ENCODE measurements at places on chromosomes 13 and 19. TPM values are rescaled to one million over a fixed set of nuclear protein-coding genes. Genes with fewer than 3 reads are reported as not detected.

The B3GNT8 gene
- total RNA-seq, result 2.7 TPM

DNA sequence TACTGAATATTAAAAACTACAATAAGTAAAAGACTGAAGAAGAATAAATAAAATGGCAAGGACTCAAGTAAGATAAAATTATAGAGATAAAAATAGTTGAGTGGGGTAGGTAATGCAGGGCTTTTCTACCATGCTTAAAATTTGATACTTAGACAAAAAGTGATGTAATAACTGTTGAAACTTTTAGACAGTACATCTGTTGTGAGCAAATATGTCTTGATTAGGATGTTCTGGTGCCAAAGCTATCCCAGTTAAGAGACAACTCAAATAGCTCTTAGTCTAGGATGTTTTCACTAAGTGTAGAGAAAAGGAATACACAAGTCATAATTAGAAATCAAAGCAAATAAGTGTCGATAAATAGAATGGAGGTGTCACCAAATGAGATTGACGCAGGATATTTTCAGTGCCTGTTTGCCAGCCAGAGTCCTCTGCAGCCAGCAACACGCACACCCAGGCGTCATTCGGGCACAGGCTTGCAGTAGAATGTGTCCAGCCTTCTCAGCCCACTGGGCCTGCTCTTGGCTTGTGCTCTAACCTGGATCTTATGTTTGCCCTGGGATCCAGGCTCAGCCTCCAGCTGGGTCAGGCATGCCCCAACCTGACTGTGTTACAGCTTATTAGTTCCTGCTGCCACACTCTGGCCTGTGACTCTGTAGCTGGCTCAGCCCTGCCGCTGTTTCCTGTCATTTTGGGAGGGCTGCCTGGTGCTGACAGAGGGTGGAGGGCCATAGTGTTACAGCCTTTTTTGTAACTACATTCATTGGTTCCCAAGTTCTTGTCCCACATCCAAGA lies 766.2 kb downstream of the PCDH17 start:
- no peak for DNase-seq

- no peak for DNase-seq
Measured at GRCh38 chr19:2500156-2500555, 24.2 kb downstream of the GADD45B start.

The ZNF837 gene
- 4.3 TPM for total RNA-seq

DNA sequence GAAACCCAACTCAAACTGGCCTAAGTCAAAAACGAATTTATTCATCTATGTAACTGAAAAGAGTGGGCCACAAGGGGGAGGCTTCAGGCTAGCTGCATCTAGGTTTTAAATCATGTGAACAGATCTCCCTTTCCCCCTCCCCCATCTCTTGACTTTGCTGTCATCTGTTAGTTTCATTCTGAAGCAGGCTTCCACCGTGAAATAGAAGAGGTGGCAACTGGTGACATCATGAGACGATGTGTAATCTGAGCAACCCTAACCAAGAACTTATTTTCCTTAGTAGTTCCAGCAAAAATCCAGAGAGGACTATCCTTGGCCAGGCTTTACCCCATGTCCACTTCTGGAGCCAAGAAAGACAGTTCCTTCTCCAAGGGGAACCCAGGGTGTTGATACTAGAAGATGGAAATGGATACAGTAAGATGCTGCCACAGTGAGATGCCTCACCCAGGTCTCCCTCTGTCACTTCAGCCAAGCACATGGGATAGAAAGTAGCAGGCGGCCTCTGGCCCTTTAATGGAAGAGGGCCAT lies 9.4 kb downstream of the SAMD4B start:
- no peak for DNase-seq

The LILRB4 gene
- total RNA-seq, result not detected

GRCh38 chr13:94119360-94119936 lies 360.0 kb downstream of the DCT start:
- peak; percentile 53 for DNase-seq

- DNase-seq, result no peak
Measured at GRCh38 chr19:1767464-1767933, 14.2 kb downstream of the ONECUT3 start.

DNA sequence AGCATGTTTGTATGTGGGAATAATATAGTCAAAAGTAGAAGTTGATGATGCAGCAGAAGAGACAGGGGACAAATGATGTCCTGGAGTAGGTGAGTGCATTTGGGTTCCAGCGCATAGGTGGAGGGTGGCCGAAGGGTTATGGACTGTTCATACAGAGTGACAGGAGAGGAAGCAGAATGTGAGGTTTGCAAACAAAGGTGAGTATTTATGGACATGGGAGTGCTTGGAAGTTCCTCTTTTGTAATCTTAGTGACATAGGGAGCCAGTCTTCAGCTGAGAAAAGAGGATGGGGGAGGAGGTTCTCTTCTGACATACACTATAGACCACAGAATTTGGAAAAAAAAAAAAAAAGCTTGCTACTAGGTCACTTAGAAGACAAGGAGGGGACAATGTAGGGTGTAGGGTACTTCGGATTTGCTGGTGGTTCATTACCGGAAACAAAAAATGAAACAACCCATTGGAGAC lies 331.6 kb downstream of the DLEU7 start:
- no peak for DNase-seq

The CDC42EP5 gene
- total RNA-seq, result 24.4 TPM

DNA sequence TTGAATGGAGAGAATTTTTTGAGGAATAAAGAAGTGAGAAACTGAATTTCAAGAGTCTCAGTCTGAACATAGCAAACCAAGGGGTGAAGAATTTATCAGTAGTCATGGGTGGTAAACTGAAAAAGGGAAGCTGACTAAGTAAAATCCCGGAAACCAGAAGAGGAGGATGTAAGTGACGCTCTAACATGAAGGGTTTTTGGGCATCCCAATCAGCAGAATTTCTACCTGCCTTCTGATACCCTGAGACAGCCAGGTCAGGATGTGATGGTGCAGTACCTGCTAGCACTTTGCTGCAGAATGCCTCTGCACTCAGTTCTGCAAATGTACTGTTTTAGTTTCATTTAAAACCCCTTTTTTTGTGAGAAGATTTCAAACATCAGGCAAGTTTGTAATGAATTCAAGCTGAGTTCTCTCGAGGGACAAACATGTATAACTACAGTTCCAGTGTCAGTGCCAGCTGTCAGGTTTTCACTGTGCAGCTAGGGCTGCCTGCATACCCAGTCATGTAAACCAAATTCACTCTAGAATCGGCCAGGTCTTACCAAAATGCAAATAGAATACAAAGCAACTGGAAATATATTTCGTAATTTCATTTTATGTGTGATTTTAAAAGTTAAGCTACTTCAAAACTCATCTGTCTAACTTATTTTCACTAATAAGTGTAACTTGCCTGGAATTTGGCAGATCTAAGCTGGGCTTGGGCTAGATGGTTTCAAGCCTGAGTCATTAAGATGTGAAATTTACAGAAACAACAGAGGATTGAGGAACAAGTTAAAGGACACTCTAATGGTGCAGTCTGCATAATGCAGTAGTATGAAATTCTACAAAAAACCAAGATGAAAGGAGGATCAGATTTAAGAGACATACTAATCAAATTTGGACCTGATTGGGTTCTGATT lies 13.8 kb downstream of the METTL21C start:
- DNase-seq, result no peak

DNA sequence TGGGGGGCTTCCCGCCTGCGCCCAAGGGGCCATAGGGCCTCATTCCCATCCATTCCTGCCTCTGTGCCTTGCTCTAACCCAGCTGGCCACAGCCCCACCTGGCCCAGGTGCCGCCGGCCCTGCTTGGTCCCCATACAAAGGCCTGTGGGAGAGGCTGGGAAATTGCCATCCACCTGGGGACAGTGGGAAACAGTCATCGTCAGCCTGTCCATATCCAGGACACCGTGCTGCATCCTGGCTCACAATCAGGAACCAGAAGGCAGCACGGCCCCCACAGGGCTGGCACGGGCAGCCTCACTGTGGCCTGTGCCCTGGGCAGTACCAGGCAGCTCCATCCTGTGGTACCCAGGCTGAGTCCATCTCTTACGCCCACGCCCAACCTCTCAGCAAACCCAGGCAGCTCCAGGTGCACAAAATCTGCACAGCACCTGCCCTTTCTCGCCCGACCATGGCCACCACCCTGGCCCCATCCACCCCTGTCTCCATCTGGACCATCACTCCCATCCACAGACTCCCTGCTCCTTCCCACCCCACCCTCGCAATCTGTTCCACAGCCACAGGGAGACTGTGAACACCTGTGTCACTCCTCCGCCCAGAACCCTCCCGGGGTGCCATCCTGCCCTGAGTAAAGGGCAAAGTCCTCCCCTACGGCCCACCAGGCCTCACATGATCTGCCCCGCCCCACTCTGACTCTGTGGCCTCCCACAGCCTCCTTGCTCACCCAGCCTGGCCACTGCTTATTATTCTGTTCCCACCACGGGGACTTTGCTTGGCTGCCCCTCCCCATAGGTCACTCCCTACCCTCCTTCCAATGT lies 21.1 kb upstream of the FBXO27 start:
- DNase-seq, result no peak

- DNase-seq, result no peak
Measured at GRCh38 chr13:26571518-26571917, 14.0 kb downstream of the WASF3 start.

DNA sequence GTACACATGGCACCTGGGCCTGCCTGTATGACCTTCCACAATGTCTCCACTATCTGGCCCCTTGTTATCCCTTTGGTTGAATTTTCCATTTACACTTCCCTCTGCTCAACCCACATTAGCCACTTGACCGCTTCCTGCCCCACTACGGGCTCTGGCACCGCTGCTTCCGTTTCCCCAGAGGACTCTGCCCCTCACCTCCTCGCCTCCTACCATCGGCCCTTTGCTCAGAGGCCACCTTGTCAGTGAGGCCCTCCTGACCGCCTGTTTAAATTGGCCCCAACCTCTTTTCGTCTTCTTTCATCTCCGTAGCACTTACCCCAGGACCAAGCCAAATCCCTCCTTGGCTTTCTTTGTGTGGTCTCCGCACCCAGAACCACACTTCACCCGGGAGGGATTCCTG lies 47.4 kb downstream of the SOX1 start:
- DNase-seq, result no peak

DNA sequence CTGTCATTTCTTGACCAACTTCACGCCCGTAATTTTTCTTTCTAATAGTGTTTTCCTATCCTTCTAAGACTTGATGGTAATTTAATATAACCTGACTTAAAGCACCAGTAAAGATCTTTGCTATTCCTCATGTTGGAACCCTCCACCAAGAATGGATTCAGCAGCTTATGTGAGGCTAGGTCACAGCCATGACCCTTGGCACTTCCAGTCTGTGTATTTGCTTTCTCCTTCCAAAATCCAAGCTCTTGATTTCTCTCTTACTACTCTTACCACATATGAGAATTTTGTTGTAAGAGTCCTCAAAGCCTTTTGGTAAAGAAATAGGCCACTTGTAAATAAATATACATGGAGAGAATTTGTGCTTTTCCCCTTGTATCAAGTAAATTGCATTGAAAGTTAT lies 61.4 kb downstream of the DHRS12 start:
- DNase-seq, result no peak

GRCh38 chr19:40304306-40304705 lies 19.2 kb upstream of the AKT2 start:
- no peak for DNase-seq

DNA sequence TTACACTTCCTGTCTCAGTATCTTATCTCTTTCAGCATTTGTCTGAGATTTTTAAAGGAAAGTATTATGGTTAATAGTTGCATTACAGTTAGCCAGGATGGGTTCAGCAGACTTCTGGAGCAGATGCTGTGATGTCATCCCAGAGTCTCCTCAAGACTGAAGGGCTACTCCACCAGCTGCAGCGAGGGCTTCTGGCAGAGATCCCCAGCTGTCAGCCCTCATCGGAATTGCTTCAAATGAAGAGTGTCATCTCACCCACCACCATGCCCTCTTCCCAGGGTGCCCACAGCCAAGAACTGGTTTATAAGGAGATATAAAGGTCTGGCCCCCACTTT lies 84.4 kb downstream of the FAM216B start:
- DNase-seq, result no peak

The CA11 gene
- 1.7 TPM for total RNA-seq

The NCAN gene
- 0.17 TPM for total RNA-seq

DNA sequence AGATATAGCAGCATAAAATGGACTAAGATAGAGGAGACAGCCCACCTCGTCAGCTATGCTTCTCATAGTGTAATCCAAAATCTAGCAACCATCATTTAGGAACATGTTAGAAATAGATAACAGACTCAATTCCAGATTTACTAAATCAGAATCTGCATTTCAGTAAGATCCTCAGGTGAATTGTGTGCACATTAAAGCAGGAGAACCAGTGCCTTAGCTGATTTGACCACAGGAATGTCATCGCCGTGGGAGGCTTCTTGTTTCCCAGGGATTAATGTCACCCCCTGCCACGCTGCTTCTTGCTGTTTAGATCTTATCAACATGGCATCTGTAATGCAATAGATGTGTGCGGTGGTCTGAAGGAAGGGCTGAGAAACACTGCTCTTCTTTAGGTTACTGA lies 84.0 kb downstream of the GPC5 start:
- no peak for DNase-seq

DNA sequence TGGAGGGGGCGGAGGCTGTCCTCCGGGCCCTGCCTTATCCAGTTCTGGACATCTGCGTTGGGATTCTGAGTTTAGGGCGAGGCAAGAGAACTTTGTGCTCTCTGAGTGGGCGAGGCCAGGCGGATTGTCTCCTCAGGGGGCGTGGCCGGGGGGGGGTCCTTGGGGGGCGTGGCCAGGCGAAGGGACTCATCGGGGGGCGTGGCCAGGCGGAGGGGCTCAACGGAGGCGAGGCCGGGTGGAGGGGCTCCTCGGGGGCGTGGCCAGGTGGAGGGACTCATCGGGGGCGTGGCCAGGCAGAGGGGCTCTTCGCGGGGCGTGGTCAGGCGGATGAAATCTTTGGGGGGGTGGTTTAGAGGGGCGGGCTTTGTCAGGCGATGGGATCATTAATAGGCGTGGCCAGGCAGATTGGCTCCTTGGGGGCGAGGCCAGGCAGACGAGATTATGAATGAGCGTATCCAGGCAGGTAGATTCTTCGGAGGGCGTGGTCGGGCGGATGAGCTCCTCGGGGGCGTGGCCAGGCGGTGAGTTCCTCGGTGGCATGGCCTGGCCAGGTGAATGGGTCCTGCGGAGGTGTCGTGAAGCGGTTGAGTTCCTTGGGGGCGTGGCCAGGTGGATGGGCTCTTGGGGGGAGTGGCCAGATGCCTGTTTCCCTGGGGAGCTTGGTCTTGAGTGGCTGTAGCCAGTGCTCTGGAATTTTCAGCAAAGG lies 10.3 kb upstream of the CACNG7 start:
- DNase-seq, result no peak

The ZNF432 gene
- total RNA-seq, result 4.3 TPM

- DNase-seq, result no peak
Measured at GRCh38 chr13:32746474-32746873, 160.2 kb downstream of the PDS5B start.

GRCh38 chr19:35288906-35289305 lies 3.1 kb upstream of the MAG start:
- DNase-seq, result no peak

The LENG1 gene
- 11.9 TPM for total RNA-seq

- DNase-seq, result no peak
Measured at GRCh38 chr13:111132948-111133347, 17.8 kb downstream of the ARHGEF7 start.

The ZIC5 gene
- not detected for total RNA-seq
